CD4-positive, alpha-beta memory T cell (primary cell): ENCODE measurements at places on chromosomes 4 and X. TPM values are rescaled to one million over a fixed set of nuclear protein-coding genes. Genes with fewer than 3 reads are reported as not detected.

CLDN22 gene
- polyA plus RNA-seq, result not detected

DKK2 gene
- polyA plus RNA-seq, result not detected

SORCS2 gene
- not detected for polyA plus RNA-seq

LRBA gene
- 27.1 TPM for polyA plus RNA-seq

SPANXN4 gene
- not detected for polyA plus RNA-seq

GPAT3 gene
- polyA plus RNA-seq, result 11.7 TPM

PPARGC1A gene
- polyA plus RNA-seq, result not detected

FTSJ1 gene
- polyA plus RNA-seq, result 69.4 TPM

PPEF1 gene
- polyA plus RNA-seq, result not detected

ASB12 gene
- 0.45 TPM for polyA plus RNA-seq

FGF5 gene
- not detected for polyA plus RNA-seq

MOSPD2 gene
- 7.4 TPM for polyA plus RNA-seq

ADH7 gene
- not detected for polyA plus RNA-seq

EIF4E gene
- polyA plus RNA-seq, result 93.3 TPM

ABCE1 gene
- 63.8 TPM for polyA plus RNA-seq

MAGEE2 gene
- not detected for polyA plus RNA-seq

CSAG1 gene
- not detected for polyA plus RNA-seq

ODAPH gene
- polyA plus RNA-seq, result not detected

RTL5 gene
- polyA plus RNA-seq, result 0.20 TPM

AFF1 gene
- 13.6 TPM for polyA plus RNA-seq

ZDHHC15 gene
- 0.18 TPM for polyA plus RNA-seq

GPRIN3 gene
- 6.9 TPM for polyA plus RNA-seq

BGN gene
- not detected for polyA plus RNA-seq

ERVMER34-1 gene
- not detected for polyA plus RNA-seq

INTS6L gene
- polyA plus RNA-seq, result 6.2 TPM

MAGEE1 gene
- 6.1 TPM for polyA plus RNA-seq

PCDH7 gene
- polyA plus RNA-seq, result not detected

KDR gene
- not detected for polyA plus RNA-seq

SLC34A2 gene
- not detected for polyA plus RNA-seq

KLHL4 gene
- polyA plus RNA-seq, result 0.30 TPM

SPANXB1 gene
- not detected for polyA plus RNA-seq

OTUD6A gene
- polyA plus RNA-seq, result not detected

RTL9 gene
- not detected for polyA plus RNA-seq

ASMTL gene
- 35.0 TPM for polyA plus RNA-seq

SPATA4 gene
- polyA plus RNA-seq, result not detected
